ENCODE measurements at places on chromosomes 12 and 14.
A peak's percentile ranks its signal among the peaks of the same experiment; 100 is the strongest.

GRCh38 chr14:96598332-96598928 lies 96.2 kb downstream of the PAPOLA start:
- DNase-seq = no peak

DNA sequence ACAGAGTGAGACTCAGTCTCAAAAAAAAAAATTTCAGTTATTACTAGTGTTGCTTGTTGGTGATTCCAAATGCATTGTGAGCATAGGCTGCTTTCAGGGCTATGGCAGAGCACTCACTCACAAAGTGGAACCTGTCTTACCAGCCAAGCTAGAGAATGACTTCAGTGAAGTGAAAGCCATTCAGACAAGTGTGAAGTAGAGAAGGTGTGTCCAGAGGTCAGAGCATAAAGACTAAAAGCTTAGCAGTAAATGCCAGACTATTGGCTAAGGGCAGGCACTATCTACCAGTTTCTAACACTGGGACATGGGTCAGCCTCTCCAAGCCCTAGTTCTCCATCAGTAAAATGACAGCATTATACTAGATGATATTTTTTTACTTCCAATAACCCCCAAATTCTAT lies 12.7 kb downstream of the PPP1R36 start:
- no peak for DNase-seq

DNA sequence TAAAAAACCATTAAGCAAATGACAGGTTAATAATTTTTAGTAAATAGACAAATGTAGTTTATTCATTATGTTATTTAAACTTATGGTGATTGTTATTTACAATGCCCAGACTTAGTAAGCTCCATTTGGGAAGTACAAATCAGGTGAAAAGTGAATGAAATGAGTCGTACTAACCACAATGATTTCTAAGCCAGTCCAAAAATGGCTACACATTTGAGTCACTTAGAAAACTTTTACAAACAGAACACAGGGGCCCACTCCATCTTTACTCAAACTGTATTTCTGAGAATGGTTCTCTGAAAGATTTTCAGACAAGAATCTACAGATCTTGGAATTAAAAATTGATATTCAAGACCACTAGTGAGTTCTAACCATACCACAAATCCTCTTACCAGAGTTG lies 653.3 kb upstream of the MIS18BP1 start:
- no peak for DNase-seq

DNA sequence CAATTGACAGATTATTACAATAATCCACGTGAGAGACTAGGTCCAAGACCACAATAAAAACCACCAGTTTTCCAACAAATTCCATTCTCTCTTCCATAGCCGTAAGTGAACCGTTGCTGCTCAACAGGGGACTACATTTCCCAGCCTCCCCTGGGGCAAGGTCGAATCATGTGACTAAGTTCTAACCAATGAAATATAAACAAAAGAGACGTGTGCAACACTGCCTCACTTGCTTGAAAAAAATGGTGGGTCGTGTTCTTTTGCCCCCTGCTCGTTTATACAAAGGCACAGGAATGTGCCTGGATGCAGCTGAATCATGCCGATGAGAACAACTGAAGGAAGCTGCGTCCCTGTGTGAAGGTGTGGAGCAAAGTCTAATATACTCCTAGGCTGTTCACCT lies 51.1 kb downstream of the HSPB8 start:
- DNase-seq = no peak

- no peak for DNase-seq
These were observed 137.8 kb downstream of the ADGRD1 start for GRCh38 chr12:131091413-131091975.

DNA sequence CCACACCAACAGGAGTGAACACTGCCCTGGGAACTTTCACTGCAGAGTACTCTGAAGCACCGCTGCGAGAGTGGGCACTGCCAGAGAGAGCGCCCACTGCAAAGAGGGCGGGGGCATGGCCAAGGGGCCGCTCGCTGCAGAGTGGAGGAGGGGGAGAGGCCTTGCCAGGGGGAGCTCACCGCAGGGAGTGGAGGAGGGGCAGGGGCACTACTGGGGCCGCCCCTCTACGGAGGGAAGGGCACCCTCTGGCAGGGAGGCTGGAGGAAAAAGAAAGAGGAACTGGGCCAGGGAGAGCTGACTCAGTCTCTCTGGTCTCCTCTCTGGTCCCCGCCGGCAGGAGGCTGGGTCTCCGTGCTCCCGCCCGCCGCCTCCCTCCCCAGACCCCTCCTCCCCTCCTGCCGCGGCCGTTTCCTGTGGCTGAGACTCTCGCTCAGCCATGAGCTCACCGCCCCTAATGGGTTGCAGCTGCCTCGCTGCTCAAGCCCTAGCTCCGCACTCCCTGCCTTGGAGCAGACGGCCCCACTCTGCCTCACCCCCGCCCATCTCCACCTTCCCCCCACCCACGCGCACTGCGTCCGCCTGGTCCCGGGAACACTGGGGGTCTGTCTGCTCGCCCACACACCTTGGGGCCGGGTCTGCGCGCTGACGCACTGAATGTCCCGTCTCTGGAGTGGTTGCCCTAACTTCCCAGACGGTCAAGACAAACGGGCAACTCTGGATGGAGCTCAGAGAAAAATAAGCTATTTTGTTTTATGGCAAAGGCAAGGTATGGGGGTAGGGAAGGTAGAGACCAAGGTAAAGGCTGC lies 1.3 kb downstream of the ARHGEF40 start:
- DNase-seq = no peak

DNA sequence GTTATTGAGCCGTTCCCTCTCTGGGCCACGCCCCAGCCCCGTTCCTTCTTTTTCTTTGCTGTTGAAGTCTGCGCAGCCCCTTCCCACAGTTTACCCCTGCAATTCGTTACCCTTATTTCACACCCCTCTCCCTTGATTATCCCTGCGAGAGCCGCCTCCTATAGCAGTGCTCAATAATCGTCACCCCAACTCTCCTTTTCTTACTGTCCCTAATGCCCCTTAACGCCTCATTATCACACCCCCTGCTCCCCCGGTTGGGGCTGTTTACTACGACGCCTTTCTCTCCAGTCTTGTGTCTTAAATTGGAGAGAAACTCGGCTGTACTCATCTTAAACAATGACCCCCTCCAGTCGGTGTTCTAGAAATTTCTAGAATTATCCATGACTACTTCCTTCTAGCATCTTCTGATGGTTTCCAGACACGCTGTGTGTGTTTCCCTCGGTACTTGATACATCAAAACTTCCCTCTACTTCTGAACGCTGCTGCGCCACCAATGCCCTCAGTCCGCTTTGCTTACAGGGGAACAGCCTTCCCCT lies 713 bp upstream of the FBXL14 start:
- no peak for DNase-seq

GRCh38 chr12:110742096-110742717 lies 484 bp downstream of the PPP1CC start:
- DNase-seq = peak; percentile 12

GRCh38 chr12:107525719-107526554 lies 159.7 kb upstream of the PWP1 start:
- DNase-seq = no peak

- DNase-seq = no peak
These were observed 129.9 kb downstream of the TMEM30B start for GRCh38 chr14:61151251-61151650.

Data from stimulated activated CD4-positive, alpha-beta T cell treated with anti-CD3 and anti-CD28 coated beads, Interleukin-15, amount 100 ng/mL, for 1 hour (primary cell).